ENCODE measurements at places on chromosomes 6 and 20. TPM values are rescaled to one million over a fixed set of nuclear protein-coding genes. Genes with fewer than 3 reads are reported as not detected.

The SNRNP48 gene
- 13.1 TPM for total RNA-seq

The SYNGAP1 gene
- 24.8 TPM for total RNA-seq

The PLCB4 gene
- total RNA-seq = 11.6 TPM

The MLN gene
- not detected for total RNA-seq

The RAET1L gene
- total RNA-seq = not detected

The DOK5 gene
- total RNA-seq = 1.2 TPM

The NMBR gene
- not detected for total RNA-seq

- no peaks in the 10 kb centered on the region for H3K27me3 ChIP-seq
- H3K36me3 ChIP-seq = no peaks in the 10 kb centered on the region
- no peak for DNase-seq
- no peak overlapping the region for H3K4me3 ChIP-seq
Observed at GRCh38 chr6:73258721-73259120, 4.3 kb downstream of the KHDC1 start.

GRCh38 chr20:60559462-60559861 lies 601.2 kb downstream of the CDH26 start:
- H3K4me3 ChIP-seq = no peak overlapping the region
- H3K27ac ChIP-seq = no peak overlapping the region
- peaks cover 5% of the 10 kb centered on the region for H3K27me3 ChIP-seq
- DNase-seq = no peak

DNA sequence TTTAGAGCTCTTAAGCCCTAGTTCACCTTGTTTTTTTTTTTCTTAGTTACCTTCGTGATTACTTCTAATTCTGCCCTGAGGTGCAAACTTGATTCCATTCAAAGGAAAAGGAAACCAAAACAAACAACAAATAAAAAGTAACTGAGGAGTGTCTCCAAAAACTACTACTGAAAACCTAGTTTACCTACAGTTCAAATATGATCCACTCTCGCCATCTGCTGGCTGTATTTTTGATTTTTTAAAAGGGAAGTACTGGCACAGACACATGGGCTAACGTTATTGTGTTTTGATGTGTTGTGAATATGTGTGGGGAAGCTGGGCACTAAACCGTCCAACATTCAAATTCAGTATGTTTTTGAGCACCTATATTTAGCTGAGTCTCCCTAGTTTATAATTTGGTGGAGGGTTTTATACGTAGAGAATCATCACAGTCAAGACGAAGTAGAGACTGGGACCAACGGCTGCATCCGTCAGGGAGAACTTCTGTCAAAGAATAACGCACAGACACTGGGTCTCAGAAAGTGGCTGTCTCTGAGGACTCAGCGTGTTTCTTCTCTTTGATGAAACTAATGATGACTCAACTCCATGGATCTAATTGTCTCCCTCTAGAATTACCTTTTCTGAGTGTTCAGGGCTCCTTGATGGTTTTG lies 373.5 kb upstream of the BTBD3 start:
- DNase-seq = peak; percentile 75
- no peak overlapping the region for H3K4me3 ChIP-seq
- no peak overlapping the region for H3K27ac ChIP-seq
- no peaks in the 10 kb centered on the region for H3K36me3 ChIP-seq

GRCh38 chr6:46996860-46997641 lies 45.1 kb downstream of the ADGRF1 start:
- H3K27me3 ChIP-seq = no peaks in the 10 kb centered on the region
- H3K27ac ChIP-seq = no peak overlapping the region
- no peaks in the 10 kb centered on the region for H3K4me1 ChIP-seq
- H3K4me3 ChIP-seq = no peak overlapping the region

DNA sequence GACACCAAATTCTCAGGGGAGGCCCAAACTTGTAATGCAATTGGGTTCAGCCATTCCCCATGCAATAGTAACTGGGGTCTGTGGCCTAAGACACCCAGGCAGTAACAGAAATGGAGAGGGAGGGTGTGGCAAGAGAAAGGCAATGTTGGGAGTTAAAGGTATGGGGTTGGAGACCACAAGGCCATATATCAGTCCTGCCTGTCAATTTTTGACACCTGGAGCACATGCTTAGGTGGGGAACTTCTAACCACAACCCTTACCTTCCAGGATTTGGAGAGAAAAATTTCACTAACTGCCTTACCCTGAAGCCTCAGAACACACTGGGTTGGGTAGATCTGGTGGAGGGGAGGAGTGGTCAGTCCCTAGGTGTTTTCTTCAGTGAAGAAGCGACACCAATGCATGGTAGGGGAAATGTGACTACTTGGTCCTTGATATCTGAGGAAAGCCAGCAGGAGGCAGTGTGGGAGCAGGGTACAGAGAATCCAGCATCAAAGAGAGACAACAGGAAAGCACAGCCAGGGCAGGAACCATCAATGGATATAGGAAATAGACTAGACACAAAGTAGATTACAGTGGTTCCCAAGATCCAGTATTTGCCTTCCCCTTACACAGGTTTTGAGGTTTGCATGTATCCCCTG lies 6.8 kb upstream of the USP49 start:
- H3K27ac ChIP-seq = no peak overlapping the region
- H3K36me3 ChIP-seq = no peaks in the 10 kb centered on the region
- DNase-seq = no peak
- no peaks in the 10 kb centered on the region for H3K4me1 ChIP-seq
- no peak overlapping the region for H3K4me3 ChIP-seq
- no peaks in the 10 kb centered on the region for H3K27me3 ChIP-seq

GRCh38 chr20:20518263-20518662 lies 150.4 kb downstream of the INSM1 start:
- H3K27me3 ChIP-seq = no peaks in the 10 kb centered on the region
- no peak for DNase-seq
- no peak overlapping the region for H3K4me3 ChIP-seq
- H3K36me3 ChIP-seq = no peaks in the 10 kb centered on the region

- H3K27me3 ChIP-seq = no peaks in the 10 kb centered on the region
- H3K4me1 ChIP-seq = no peaks in the 10 kb centered on the region
- no peak overlapping the region for H3K27ac ChIP-seq
- H3K4me3 ChIP-seq = no peak overlapping the region
- no peak for DNase-seq
Observed at GRCh38 chr20:2303673-2304072, 7.9 kb downstream of the TGM3 start.

GRCh38 chr6:105867821-105868220 lies 218.3 kb upstream of the PRDM1 start:
- no peak overlapping the region for H3K27ac ChIP-seq
- DNase-seq = no peak
- H3K4me3 ChIP-seq = no peak overlapping the region

DNA sequence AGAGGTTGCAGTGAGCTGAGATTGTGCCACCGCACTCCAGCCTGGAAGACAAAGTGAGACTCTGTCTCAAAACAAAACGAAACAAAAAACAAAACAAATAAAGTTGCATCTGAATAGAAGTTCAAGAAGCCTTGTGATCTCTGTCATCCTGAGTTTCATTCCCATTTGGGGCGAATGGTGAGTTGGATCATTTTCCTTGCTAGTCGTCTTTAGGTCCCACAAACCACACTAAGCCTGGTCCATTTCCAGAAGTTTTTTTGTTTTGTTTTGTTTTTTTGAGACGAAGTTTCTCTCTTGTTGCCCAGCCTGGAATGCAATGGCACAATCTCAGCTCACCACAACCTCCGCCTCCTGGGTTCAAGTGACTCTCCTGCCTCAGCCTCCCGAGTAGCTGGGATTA lies 33.8 kb downstream of the ZNF217 start:
- no peak for DNase-seq
- H3K4me3 ChIP-seq = no peak overlapping the region
- no peaks in the 10 kb centered on the region for H3K4me1 ChIP-seq
- H3K27me3 ChIP-seq = no peaks in the 10 kb centered on the region
- no peak overlapping the region for H3K27ac ChIP-seq
- H3K36me3 ChIP-seq = no peaks in the 10 kb centered on the region

- no peaks in the 10 kb centered on the region for H3K4me1 ChIP-seq
- no peaks in the 10 kb centered on the region for H3K36me3 ChIP-seq
- DNase-seq = no peak
- no peak overlapping the region for H3K27ac ChIP-seq
- no peak overlapping the region for H3K4me3 ChIP-seq
Observed at GRCh38 chr6:38445336-38445735, 194.4 kb downstream of the BTBD9 start.

- H3K27ac ChIP-seq = no peak overlapping the region
- H3K4me3 ChIP-seq = no peak overlapping the region
- no peaks in the 10 kb centered on the region for H3K27me3 ChIP-seq
- no peaks in the 10 kb centered on the region for H3K36me3 ChIP-seq
Observed at GRCh38 chr20:12535770-12536169, 473.0 kb upstream of the SPTLC3 start.

- no peak overlapping the region for H3K4me3 ChIP-seq
- no peak overlapping the region for H3K27ac ChIP-seq
- H3K27me3 ChIP-seq = no peaks in the 10 kb centered on the region
- H3K36me3 ChIP-seq = no peaks in the 10 kb centered on the region
Observed at GRCh38 chr20:38184101-38184500, 19.0 kb upstream of the TGM2 start.

DNA sequence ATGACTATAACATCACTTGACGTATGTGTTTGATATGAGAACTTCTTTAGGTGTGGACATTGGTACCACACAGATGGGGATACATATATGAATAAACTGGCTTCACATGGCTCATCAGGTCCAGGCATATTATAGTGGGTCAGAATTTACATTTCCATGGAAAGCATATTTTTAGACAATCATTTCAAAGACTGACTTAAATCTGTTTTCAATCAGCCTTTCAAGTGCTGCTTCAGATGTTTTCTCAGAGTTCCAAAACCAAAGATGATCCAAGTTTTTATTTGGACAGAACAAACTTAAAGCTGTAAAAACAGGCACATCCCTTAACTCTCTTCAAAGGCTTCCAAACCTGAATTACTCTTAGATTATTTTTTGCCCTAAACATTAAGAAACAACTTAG lies 88.1 kb downstream of the PRSS35 start:
- no peak for DNase-seq
- no peaks in the 10 kb centered on the region for H3K27me3 ChIP-seq
- no peaks in the 10 kb centered on the region for H3K4me1 ChIP-seq
- no peaks in the 10 kb centered on the region for H3K36me3 ChIP-seq
- no peak overlapping the region for H3K4me3 ChIP-seq
- H3K27ac ChIP-seq = no peak overlapping the region

DNA sequence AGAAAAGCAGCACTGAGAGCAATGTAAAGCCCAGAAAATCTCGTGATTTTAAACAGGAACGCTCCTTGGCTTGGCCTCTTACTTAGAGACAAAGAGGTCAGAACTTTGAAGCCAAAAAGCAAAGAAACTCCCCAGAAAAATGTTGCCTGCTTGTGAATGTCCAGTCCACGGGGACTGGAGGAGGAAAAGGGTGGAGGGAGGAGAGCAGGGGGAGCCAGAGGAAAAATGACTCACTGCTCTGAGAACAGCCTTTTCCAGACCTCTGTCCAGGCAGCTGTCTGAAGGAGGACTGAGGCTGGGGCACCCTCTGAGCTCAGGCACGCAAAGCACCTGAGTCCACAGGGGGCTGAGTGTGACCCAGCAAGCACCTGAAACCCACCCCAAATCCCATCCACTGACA lies 64.7 kb downstream of the TRAM2 start:
- DNase-seq = no peak
- peak overlapping the region; percentile 23 for H3K27ac ChIP-seq
- H3K36me3 ChIP-seq = no peaks in the 10 kb centered on the region
- H3K27me3 ChIP-seq = no peaks in the 10 kb centered on the region
- H3K4me1 ChIP-seq = no peaks in the 10 kb centered on the region
- H3K4me3 ChIP-seq = no peak overlapping the region

GRCh38 chr6:35370785-35371493 lies 28.6 kb downstream of the PPARD start:
- no peaks in the 10 kb centered on the region for H3K27me3 ChIP-seq
- DNase-seq = no peak
- H3K4me1 ChIP-seq = no peaks in the 10 kb centered on the region
- H3K36me3 ChIP-seq = no peaks in the 10 kb centered on the region
- H3K4me3 ChIP-seq = no peak overlapping the region

DNA sequence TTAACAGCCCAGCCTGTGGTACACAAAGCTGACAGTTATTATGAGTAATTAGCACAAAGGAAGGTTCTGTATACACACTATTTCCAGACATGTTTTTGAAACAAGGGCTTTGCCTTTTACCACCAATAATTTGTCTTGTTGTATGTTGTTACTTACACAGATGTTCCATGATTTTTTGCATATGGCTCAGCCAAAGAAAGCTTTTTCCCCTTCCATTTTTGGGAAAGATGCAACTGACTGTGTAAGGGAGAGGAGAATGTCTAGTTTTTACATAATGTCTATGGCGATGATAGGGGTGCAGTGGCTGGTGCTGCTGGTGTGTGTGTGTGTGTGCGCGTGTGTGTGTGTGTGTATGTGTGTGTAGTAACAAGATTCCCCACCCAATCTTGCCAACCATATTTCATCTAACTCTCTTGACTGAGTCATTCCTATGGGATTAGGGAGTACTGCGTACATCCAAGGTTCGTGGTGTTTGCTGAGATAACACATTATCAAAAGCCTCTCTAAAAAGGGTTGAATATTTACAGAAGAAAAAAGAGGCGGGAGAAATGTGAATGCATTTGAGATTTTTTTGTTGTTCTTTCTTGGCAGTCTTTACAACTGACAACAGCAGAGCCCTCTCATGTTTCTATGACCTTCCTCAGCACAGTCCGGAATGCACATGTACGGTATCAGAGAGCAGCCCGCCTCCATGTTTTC lies 192.2 kb downstream of the GMPR start:
- no peaks in the 10 kb centered on the region for H3K27me3 ChIP-seq
- H3K27ac ChIP-seq = no peak overlapping the region
- H3K4me3 ChIP-seq = no peak overlapping the region

- no peak for DNase-seq
- no peak overlapping the region for H3K4me3 ChIP-seq
- no peaks in the 10 kb centered on the region for H3K36me3 ChIP-seq
- H3K27me3 ChIP-seq = no peaks in the 10 kb centered on the region
- no peak overlapping the region for H3K27ac ChIP-seq
Observed at GRCh38 chr6:166393535-166393823, 10.7 kb upstream of the MPC1 start.

DNA sequence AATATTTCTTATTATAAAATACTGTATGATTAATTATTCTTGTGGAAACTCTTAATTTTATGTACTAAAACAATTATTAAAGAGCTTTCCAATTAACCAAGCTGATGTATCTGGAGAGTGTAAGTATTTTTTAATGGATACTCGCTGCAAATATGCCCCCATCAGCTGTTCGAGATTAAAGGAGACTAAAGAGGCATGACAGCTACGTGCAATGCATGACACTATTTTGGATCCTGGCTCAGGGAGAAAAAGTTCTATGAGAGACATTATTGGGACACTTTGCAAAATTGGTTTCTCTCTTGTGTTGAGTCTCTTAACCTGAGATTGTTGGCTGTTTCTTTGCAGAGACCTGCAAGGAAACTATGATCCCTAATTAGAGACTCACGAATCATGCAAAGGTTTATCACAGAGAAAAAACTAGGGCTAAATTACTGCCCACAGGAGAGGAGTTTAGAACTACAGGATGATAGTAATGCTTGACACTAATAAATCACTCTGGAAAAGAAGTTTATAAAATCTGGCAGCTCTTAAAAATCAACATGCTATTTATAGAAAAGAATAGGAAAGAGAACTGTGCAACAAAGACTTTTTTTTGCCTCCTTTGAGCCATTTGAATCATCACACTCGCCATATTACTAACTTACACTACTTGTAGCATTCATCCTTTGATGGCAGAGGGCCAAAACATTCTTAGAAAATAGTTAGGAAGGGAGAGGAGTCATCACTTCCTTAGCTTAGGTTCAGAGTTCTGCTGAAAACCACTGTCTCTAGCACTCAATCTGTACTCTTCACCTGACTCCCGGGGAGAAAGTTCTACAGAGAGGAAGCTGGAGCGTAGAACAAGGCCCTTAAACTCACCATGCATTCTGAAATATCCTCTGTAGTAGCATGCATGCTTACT lies 25.3 kb downstream of the NRN1 start:
- no peaks in the 10 kb centered on the region for H3K4me1 ChIP-seq
- H3K27ac ChIP-seq = no peak overlapping the region
- H3K4me3 ChIP-seq = no peak overlapping the region
- no peak for DNase-seq
- no peaks in the 10 kb centered on the region for H3K36me3 ChIP-seq
- no peaks in the 10 kb centered on the region for H3K27me3 ChIP-seq
